ENCODE measurements at places on chromosomes 6 and 20.

DNA sequence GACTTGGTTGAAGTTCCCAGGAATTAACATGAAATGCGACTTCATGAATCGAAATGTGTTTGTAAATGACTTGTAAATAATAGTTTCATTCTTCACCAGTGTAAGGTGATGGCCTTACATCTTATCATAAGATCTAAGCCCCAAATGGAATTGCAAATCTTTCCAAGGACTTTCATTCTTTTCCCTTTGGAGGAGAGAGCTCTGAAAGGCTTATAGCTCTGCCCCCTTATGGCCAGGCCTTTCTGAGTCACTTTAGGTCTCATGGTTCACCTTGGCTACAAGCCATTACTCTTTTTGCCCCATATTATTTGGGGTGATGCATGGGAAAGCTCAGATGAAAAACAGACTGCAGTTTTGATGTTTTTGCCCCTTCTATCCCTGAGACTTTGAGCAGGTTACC lies 209.1 kb upstream of the BMP2 start:
- no peak for DNase-seq

- no peak for DNase-seq
Observed at GRCh38 chr6:1620504-1621069, 10.9 kb downstream of the FOXC1 start.

GRCh38 chr6:144055121-144055931 lies 40.0 kb downstream of the SF3B5 start:
- no peak for DNase-seq

- no peak for DNase-seq
Observed at GRCh38 chr6:98452685-98453084, 381.7 kb upstream of the POU3F2 start.

DNA sequence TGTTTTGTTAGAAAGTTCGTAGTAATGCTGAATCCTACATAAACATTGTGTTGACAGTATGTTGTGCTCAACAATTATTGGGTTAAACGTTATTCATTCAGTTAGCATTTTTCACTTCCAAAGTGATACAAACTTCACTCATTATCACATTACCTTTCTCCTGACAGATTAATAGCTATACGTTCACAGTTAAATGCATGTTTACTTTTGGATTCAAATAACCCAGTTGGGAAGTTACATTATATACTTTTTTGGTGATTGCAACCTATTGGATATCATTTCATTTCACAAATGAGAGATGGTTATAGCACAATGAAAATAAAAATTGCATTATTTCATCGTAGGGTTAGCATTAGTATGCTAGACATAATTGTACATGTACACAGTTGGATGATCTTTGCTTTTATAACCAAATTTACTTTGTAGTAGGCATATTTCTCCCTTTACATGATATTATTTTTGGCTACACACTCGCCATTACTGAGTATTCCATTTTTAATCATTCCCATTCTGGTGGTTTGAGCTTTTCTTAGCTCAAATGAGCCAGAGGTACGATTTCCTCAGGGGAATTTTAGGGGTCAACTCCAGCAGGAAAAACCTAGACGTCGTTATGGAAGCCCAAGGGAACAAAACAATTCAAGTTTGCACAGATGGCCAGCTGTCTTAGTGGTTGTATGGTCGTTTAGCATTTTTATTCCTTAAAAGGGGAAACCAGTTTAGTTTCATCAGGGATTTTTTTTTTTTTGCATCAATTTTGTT lies 2.1 kb upstream of the HIVEP1 start:
- no peak for DNase-seq

- DNase-seq = no peak
Observed at GRCh38 chr20:45904583-45905504, 7.1 kb downstream of the PLTP start.

GRCh38 chr6:122713138-122713537 lies 66.4 kb upstream of the FABP7 start:
- no peak for DNase-seq

- no peak for DNase-seq
Observed at GRCh38 chr6:147067184-147067583, 137.0 kb upstream of the STXBP5 start.

DNA sequence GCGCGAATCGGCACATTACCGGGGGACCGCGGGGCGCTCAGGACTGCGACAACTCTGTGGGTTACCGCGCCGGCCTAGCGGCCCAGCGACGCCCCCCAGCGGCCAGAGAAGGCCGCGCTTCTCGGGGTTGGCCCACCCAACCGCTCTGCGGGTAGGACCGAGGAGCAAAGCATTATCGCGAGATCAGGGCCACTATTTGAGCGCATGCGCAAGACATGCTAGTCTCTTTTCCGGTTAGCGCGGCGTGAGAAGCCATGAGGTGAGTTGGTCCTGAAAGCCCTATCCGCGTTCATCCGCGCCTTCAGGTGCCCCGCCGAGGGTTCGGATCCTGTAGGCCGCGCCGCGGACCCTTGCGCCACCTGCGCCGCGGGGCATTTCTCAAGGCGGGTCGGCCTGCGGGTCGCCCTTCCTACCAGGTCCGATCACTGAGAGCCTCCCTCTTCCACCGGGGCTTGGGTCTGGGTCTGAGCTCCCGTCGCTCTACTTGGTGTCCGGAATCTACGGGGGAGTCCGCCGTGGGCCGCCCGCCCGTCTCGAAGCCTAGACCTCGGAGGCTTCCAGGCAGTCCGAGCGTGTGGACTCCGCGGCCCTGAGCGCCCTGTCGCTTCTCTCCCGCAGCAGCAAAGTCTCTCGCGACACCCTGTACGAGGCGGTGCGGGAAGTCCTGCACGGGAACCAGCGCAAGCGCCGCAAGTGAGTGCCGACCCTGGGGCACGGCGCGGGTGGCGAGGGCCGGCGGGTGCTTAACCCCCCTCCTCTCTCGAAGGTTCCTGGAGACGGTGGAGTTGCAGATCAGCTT lies at the start of gene RPL10A:
RPL10A (plus strand) TSS at position 221 of the 799 bp plus-strand sequence; CDS start at position 255, 34 bp downstream.
- no peak for DNase-seq

- no peak for DNase-seq
Observed at GRCh38 chr6:122799916-122800686, 11.0 kb downstream of the SMPDL3A start.

- DNase-seq = no peak
Observed at GRCh38 chr20:10221021-10221420, 2.4 kb downstream of the SNAP25 start.

DNA sequence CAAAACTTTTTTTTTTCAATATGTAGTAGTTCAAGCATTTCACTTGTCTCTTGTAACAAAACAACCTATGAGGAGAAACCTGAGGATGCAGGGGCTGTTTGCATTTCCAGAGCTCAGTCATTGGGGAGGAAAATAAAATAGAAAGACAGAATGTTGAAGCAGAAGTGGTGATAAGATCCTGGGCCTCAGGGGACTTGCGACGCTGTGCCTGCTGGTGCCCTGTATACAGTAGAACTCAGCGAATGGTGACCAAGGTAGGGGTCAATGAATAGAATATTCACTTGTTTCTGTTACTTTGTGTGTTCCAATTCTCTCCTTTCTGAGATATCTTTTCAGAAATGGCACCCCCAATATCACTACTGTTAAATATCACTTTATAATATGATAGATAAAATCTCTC lies 271.6 kb downstream of the FARS2 start:
- DNase-seq = no peak

GRCh38 chr6:142900227-142900971 lies 44.6 kb downstream of the HIVEP2 start:
- DNase-seq = no peak

DNA sequence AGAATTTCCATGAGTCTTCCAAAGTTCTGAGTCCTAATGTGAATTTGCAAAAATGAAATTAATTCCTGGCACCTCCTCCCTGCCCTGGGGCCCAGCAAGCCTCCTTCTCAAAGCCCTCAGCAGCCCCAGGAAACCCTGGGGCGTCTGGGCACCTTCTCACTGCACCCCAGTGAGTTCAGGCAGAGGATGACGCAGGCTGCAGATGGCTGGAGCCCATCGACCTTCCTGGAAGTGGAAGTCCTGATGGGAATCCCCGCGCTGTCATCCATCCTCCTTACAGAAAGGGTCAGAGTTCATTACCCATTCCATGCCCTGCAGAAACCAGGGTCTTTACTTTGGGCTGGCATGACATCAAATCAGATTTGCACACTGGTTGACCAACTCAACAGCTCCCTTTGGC lies 31.6 kb downstream of the DLL1 start:
- no peak for DNase-seq

DNA sequence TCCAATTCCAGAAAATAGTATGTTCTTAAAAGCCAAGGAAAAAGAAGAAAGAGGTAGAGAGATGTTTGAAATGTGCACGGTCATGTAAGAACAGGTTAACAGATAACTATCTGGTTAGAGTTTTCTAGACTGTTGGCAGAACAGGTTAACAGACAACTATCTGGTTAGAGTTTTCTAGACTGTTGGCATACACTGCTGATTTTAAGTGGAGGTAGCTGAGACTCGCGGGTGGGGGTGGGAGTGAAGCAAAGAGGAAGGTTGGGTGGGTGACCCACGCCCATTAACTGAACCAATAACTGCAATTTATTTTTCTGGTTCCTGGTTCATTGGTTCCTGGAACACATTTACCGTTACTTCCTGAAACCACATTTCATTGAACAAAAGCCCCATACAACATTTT lies 157.5 kb downstream of the ELOVL4 start:
- no peak for DNase-seq

DNA sequence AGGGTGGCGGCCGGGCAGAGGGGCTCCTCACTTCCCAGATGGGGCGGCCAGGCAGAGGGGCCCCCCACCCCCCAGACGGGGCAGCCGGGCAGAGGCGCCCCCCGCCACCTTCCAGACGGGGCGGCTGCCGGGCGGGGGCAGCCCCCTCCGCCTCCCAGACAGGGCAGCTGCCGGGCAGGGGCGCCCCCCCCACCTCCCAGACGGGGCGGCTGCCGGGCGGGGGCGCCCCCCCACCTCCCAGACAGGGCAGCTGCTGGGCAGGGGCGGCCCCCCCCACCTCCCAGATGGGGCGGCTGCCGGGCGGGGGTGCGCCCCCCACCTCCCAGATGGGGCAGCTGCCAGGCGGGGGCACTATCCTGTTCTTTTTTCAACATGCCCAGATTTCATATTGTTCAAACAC lies 78.2 kb upstream of the DST start:
- no peak for DNase-seq

DNA sequence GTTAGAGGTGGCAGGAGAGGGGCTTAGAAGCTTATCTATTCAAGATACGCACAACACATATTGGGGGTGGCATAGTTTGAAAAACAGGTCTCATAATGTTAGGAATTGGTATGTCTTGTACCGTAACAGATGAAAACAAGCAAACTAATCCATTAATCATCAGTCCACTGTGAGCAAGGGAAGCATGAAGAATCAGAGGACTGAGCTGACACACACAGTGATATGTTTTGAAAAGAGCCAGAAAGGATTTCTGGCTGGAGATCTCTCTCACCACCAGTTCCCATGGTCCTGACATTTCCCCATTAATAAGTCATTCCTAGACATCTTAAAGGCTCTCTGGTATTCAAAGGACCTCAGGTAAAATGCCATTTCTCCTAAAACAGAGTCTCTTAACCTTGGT lies 158.8 kb upstream of the PHACTR1 start:
- DNase-seq = no peak

DNA sequence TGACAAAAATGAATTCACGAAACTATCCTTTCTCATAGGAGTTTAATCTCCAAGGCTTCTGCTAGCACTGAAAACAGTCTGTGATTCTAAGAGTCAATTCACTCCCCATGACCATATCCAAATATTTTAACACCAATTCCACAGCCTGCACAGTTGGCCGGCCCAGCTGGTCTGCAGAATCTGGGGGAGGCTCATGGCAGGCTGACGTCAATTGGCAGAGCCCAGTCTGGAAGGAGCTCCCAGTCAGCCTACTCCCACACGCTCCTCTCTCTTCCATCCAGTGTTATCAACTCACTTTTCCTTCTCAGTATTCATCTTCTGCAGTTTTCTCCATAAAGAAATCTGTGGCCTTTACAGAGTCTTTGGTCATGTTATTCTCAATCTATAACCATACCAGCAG lies 111.0 kb downstream of the TBXT start:
- no peak for DNase-seq

DNA sequence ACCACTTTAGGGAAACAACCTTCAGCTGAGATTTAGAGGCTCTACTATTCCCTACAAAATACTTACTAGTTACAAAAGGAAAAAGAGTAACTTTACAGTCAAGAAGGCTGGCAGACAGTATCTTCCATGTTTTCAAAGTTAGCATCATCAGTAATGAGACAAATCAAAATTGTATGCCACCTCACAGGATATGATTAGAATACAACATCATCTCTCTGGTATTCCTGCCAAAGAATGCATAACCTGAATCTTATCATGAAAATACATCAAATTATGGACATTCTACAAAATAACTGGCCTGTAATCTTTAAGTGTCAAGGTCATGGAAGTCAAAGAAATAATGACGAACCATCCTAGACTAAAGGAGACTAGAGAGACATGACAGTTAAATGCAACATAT lies 38.4 kb downstream of the CDK5RAP1 start:
- DNase-seq = no peak

DNA sequence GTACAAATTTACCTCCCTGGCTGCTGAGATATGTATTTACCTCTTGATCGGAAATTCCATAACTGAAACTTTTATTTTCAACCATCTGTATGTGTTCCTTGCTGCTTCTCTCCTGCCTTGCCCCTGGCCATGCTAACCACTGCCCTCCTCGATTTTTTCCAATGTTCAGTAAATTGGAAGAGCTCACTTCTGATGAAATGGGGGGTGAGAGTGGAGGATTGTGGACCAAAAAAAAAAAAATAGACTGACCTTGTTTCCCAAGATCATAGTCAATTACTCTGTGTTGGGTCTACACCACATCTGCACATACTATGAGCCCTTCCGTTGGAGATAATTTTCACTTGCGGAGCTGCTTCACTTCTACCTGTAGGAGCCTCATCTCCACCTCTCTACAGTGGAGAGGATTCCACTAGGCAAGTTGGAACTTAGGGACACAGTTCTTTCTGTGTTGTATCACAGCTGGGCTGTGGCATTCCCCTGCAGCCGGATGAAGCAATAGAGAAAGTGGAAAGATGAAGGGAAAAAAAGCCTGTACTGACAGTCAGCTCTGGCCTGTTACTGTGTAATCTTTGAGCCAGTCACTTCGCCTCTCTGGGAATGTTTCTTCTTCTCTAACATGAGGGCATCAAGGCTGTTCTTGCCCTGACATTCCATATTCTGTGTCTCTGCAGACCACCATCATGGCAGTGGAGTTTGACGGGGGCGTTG lies 1.6 kb downstream of the PSMB9 start:
- DNase-seq = no peak

- no peak for DNase-seq
Observed at GRCh38 chr6:105669232-105669631, 266.4 kb upstream of the PREP start.

- DNase-seq = no peak
Observed at GRCh38 chr20:63124782-63125580, 91.0 kb downstream of the YTHDF1 start.

- no peak for DNase-seq
Observed at GRCh38 chr20:4076671-4077070, 61.3 kb upstream of the RNF24 start.

DNA sequence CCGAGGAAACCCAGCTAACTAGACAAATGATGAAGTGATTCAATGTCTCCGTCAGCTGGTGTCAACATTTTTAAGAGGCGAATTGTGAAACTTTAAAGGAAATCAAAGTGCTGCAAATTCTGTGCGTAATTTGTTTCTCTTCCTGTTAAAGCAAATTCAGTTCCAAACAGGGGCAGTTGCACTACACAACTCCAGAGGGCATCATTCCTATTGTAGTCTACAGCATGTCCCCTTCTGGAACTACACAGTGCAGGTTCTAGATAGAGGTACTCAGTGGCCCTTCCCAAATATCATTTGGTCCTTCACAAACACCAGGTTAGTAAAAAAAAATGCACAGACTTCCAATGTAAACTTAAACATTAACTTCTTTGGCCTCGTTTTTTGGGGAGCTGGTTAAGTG lies 38.3 kb upstream of the SMLR1 start:
- DNase-seq = no peak

GRCh38 chr6:92538275-92538674 lies 881.1 kb downstream of the EPHA7 start:
- DNase-seq = no peak
